ENCODE measurements at places on chromosomes 11 and 22.
A peak's percentile ranks its signal among the peaks of the same experiment; 100 is the strongest.

DNA sequence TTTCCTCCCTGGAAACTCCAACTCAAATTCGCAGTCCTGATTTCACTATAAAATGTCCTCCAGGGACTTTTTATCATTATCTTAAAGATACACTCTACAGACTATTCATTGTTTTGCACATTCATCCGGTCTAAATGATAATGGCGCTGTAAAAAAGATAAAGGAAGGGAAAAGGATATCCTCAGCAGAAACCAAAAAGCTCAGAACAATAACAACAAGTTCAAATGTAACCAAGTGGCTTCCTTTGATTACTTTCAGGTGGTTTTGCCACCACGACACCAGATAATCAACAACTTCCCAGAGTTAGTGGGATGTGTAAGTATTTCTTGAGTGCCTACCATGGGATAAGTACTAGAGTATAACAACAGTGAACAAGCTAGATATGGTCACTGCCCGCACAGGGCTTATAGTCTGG lies 26.3 kb downstream of the PRCP start:
- DNase-seq, result no peak

- DNase-seq, result no peak
Observed at GRCh38 chr11:44839458-44840084, 111.1 kb downstream of the TP53I11 start.

DNA sequence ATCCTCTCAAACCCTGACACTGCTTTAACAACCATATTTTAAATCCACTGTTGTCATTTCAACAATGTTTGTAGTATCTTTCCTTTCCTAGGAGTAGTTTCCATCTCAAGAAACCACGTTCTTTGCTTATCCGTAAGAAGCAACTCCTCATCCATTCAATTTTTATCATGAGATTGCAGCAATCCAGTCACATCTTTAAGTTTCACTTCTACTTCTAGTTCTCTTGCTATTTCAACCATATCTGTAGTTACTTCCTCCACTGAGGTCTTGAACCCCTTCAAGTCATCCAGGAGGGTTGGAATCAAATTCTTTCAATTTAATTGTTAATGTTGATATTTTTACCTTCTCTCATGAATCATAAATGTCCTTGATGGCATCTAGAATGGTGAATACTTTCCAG lies 22.4 kb downstream of the CCDC82 start:
- no peak for DNase-seq

DNA sequence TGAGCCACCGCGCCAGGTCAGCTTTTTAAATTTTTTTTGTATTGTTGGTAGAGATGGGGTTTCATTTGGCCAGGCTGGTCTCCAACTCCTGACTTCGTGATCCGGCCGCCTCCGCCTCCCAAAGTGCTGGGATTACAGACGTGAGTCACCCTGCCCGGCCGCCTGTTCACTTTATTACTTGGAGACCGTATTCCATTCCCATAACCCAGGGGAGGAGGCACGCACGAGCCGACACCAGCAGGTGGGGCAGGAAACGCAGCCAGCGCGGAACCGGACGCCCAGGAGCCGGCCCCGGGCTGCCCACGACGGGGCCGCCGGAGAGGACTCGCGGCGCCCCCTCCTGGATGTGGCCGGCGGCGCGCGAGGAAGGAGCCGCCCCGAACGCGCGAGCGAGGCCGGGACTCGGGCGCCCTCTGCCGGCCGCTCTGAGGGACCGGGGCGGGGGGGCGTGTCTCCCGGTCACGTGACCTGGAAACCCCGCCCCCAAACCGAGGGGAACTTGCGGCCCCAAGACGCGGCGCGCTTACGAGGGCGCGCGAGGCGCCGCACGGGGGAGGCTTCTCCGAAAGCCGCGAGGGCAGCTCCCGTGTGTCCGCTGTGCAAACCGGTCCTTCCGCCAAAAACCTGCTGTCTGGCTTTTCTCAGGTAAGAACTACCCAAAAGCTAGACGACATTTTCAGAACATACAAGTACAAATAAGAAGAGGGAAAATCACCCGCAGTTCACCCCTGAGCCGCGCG lies 11.6 kb upstream of the RNH1 start:
- no peak for DNase-seq

GRCh38 chr11:97234016-97234415 lies 844.2 kb downstream of the JRKL start:
- no peak for DNase-seq

- DNase-seq, result no peak
Observed at GRCh38 chr11:359181-359714, 10.1 kb upstream of the B4GALNT4 start.

DNA sequence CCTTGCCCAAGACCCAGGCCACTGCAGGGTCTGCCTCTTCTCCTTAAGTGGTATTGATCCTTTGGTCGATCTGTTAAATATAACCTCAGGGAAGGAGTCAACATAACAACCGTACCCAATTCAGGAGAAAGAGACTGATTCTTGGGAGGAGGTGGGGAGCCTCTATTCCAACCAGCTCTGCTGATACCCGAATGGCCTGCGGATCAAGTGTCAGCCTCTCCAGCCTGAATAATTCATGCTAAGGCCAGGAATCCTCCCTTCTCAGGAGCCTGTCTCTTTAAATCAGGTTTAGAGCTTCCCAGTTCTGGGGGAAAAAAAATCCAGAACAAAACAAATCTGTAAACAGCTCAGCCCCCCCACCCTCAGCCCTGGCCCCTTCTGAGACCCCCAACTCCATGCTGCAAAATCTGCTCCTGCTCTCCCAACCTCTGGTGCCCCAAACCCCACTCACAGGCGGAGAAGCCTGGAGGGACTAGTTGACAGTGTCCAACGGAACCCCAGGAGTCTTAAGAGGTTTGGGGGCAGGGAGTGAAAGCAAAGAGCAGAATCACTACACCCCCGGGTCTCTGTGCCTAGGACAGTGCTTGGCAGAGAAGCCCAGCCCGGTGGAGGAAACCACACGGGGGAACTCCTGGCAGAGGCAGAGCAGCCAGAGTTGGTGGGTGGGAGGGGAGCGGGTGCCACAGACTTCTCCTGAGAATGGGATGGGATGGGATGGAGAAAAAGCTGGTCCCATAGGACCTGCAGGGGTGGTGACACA lies 863 bp upstream of the TPBGL start:
- DNase-seq, result no peak

GRCh38 chr11:110712659-110713448 lies 617 bp upstream of the ARHGAP20 start:
- DNase-seq, result peak; percentile 30

- DNase-seq, result no peak
Observed at GRCh38 chr11:19974886-19975285, 185.4 kb downstream of the DBX1 start.

DNA sequence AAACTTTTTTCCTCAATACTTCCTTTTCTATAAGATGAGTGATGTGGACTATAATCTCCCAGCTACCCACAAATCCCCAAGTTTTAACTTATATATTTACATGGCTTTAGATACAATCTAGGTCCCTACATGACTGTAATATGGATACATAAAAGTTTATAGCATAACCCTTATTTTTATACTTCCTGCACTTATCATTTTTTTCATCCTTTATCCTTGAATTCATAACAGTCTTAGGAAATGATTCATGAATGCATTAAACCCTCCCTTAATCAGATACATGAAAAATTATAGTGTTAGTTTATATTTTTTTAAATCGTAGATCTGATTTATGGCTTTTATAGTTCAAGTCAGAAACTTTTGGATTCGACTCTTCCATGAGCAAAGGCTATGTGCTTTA lies 195.8 kb downstream of the MAML2 start:
- DNase-seq, result no peak

DNA sequence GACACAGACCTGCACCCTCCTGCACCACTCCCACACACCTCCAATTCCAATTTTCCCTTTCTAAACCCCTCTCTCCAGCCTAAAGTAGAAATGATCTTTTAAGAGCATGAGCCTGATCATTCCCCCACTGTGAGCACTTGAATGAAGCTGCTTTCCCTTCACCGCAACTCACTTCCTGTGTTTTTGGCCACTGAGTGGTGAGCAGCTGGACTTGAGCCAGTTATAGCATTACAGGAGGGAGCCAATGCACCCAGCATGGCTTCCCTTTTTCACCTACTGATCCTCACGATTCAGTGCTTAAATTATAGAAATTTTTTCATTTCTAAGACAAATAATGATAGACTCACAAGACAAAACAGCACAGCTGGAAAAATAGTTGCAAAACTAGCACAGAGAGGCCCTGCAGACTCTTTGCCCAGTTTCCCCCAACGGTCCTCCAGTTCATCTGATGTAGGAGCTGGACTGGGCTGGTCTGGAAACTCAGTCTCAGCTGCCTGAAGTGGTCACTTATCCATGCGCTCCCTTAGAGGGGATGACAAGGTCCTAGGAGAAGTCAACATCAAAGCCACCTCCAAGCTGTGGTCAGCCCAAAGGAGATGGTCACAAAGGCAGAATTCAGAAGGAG lies 9.7 kb upstream of the APOL4 start:
- DNase-seq, result no peak

GRCh38 chr22:20247010-20247505 lies 21.1 kb downstream of the RTN4R start:
- DNase-seq, result no peak

DNA sequence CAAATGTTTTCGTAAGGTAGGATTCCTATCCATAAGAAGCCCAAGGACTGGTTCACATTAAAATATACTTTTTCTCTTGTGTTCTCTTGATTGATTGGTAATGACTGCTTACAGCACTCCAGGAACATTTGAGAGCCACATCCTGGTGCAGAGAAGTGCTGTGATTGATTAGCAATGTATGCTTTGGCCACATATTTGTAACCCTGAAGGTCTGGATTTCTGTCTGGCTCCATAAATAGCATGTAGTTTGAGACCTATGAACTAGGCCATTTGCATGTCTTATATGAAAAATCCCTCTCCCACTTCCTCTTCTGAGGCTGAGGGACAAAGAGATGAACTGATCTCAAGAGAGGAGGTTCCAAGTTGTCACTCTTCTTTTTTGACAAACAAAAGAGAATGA lies 49.3 kb upstream of the CD44 start:
- DNase-seq, result no peak

GRCh38 chr11:70885281-70886231 lies 366.8 kb downstream of the SHANK2 start:
- peak; percentile 46 for DNase-seq

DNA sequence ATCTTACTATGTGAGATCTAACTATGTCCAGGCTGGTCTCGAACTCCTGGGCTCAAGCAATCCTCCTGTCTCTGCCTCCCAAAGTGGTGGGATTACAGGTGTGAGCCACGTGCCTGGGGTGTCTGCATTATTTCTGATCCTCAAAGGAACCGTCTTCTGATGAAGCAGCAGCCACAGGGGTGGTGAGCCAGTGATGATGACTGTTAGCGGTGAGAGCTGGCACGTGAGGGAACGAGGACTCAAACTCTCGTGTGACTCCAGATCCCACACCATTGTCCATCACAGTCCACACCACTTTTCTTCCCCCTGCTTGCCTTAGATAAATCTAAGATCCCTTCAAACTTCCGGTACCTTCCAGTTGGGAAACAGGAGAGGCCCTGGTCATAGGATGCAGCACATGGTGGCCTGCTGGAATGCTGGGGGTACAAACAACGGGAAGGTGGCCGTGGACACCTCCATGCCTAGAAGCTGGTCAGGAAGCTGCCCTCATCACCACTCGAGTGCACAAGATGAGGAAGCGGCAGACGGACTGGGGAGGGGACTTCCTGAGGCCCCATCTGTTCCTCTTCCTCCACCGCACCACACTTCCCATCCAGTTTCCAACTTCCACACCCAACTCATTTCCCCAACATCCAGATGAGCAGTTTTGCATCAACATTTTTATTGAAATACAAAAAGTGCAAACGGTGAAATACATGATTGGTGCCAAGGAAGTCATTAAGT lies 23.8 kb downstream of the ARHGAP1 start:
- DNase-seq, result no peak

DNA sequence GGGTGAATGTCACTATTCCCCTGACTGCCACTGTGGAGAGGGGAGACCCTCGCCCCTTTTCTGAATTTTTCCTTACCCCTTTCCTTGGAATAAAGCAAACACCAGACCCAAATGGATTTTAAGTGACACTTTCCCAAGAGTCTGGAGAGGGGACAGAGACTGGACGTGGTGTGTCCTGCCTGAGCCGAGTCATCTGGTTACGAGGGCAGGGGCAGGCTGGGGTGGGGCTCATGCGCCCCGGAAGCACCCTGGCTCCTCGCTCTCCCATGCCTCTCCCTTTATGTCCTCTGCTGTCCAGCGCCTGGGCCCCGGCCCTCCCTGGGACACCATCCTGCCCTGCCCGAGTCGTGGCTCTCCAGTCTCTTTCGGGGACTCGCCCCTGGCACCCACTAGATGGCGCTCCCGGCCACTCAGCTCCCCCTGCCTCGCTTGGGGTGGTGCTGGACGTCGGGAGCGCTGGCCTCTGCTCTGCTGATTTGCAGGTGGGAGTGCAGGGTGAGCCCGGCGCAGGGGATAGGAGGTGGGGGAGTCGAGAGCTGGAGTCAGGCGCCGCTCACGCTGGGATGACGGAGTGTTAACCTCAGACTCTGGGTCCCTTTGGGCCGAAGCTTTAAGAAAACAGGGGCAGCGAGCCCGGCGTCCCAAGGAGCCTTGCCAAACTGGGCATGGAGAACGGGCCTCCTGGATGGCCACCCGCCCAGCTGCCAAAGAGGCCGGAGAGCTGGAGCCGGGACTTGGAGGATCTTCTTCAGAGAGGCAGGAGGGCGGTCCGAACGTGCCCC lies 89.8 kb downstream of the RPS6KA4 start:
- DNase-seq, result peak; percentile 20

DNA sequence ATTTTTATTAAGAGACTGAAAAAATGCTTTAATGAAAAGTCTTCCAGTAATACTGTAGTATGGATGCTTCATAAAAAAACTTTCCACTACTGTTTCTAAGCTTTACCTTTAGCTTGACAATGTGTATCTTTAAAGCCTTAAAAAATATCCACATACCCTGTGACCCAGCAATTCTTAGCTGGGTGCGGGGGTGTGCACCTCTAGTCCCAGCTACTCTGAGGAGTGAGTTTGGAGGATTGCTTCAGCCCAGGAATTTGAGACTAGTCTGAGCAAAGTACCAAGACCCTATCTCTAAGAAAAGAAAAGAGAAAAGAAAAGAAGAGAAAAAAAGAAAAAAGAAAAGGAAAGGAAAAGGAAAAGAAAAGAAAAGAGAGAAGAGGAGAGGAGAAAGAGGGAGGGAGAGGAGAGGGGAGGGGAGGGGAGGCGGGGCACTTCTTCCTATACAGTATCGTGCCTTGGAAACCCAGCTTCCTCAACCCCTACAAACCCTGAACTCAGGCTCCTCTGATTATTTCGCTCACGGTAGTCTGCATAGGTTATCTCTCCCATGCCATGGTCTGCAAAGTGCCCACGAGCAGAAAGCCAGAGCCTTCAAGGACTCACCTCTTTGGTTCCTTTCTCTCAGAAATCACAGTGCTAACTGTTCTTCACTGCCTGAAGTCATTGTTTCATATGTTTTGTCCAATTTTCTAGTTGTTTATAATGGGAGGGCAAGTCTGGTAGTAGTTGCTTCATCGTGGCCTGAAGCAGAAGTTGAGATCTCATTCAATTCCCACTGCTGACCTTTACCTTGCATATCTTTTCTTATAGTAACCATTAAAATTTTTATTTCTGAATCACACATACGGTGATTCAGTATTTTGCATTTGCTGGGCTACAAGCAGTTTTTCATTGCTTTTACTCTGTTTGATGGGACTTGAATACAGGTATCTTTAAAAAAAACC lies 82.2 kb downstream of the FAM83F start:
- no peak for DNase-seq

GRCh38 chr11:57200917-57201316 lies 19.2 kb downstream of the LRRC55 start:
- DNase-seq, result no peak

Data from NCI-H510A (cell line).